ENCODE measurements at places on chromosomes 11 and 22. TPM values are rescaled to one million over a fixed set of nuclear protein-coding genes. Genes with fewer than 3 reads are reported as not detected.

The MS4A1 gene
- 0.65 TPM for total RNA-seq

The PLET1 gene
- total RNA-seq = not detected

The GALR3 gene
- not detected for total RNA-seq

The ARRB1 gene
- 187 TPM for total RNA-seq

The LRRC32 gene
- 121 TPM for total RNA-seq

DNA sequence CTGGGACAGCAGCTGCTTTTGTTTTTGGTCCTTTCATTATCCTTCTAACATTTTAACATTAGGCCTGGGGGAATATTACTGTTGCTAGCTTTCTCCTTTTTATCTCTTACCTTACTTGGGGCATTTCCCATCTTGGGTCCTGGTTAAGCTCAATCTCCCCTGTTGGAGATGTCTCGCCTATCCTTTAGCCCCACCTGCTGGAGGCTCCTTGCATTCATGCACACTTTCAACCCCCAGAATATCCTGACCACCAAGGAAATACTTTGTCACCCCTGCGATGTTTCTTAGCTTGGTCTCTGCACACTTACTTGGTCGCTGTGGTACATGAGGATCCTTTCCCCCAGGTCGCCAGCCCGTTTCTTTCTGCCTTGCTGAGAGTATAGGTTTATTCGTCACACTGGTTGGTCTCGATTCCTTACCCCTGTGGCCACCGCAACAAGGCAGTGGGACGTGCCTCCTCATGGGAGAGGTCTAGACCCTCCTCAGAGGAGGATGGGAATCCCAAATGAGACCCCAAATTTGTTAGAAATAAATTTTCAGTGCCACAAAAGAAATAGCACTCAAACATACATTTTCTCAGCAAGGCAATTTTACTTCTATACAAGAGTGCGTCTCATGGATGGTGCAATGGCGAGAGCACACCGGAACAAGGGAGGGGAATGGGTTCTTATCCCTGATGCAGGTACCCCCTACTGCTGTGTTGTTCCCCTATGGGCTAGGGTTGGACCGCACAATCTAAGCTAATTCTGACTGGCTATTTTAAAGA lies 5.4 kb upstream of the TXN2 start:
- no peak for DNase-seq

DNA sequence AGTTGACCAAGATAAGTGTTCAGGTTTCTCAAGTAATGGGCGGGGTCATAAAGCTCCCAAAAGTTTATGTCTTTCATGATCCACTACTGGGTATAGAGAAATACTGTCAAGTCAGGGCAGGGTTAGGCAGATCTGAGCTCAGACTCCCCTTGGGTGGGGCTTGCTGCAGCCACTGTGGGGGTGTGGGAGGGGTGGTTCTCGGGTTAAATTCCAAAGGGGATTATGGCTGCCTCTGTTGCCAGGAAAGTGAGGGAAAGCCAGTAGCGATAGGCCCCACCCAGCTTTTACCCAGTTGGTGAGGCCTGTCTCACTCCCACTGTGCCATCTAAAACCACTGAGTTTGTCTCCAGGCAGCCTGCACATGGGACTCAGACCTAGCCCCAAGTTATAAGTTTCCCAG lies 37.8 kb downstream of the DLG2 start:
- no peak for DNase-seq

GRCh38 chr11:29051935-29052334 lies 943.7 kb downstream of the METTL15 start:
- no peak for DNase-seq

DNA sequence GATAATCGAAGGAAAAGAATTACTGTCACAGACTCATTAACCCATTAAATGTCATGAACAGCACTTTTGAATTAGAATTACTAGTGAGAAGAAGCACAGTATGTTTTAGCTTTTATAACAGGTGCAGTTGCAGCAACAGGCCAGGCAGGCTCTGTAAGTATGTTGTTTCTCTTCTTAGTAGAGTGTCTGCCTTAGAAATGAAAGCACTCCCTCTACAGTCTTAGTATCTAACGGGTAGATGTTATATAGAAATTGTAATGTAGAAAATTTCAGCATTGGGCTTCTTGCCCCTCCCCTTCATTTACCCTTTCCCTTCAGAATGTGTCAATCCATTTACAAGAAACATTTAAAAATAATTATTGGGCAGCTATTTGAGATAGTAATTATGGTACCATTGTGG lies 87.4 kb downstream of the HIPK3 start:
- no peak for DNase-seq
